ENCODE measurements at places on chromosomes 4 and X.

- DNase-seq = peak; percentile 39
These were observed 85.7 kb upstream of the TBL1X start for GRCh38 chrX:9378980-9379696.

DNA sequence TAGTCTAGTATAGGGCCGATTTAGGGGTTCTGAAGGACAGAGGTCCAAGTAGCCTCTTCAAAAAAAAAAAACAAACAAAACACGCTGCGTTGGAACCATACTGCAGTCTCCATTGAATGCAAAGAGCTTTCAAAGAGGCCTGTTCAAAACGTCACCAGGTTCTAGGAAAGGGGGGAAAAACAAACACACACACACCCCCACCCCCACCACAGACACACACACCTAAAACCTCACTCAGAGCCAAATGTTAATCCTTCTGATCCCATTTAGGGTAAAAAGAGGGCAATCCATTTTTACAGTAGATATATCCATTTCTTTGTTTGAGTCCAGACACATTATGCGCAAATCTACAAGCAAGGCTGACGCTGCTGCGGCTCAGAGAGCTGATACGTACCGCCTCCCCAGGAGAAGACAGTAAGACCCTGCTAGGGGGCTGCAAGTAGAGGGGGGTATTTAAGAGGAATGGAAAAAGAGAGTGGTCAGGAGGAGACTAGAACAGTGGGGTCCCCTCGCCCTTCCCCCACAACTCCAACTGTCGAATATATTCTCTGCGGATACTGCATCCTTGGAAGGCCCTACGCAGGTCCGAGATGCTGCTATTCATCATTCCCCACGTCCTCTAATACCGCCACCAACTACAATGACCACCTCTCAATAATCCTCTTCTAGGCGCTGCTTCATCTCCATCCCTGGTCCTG, 1.3 kb downstream of the NKRF start:
- DNase-seq = no peak

GRCh38 chrX:57651169-57651919, 28.7 kb downstream of the NLRP2B start:
- no peak for DNase-seq

DNA sequence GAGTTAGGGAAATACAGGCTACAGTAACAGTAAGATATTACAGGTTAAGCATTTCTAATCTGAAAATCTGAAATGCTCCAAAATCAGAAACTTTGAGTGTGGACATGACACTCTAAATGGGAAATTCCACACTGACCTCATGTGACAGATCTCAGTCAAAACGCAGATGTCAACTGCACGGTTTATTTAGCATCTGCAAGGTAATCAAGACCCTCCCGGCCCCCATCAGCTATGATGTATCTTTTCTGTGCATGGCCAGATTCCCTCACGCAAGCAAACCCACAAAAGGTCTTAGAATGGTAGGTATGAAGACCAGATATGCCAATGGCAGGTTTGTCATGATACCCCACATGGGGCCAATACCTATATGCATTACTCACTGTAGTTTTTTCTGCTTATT, 82.8 kb downstream of the COQ2 start:
- DNase-seq = no peak

DNA sequence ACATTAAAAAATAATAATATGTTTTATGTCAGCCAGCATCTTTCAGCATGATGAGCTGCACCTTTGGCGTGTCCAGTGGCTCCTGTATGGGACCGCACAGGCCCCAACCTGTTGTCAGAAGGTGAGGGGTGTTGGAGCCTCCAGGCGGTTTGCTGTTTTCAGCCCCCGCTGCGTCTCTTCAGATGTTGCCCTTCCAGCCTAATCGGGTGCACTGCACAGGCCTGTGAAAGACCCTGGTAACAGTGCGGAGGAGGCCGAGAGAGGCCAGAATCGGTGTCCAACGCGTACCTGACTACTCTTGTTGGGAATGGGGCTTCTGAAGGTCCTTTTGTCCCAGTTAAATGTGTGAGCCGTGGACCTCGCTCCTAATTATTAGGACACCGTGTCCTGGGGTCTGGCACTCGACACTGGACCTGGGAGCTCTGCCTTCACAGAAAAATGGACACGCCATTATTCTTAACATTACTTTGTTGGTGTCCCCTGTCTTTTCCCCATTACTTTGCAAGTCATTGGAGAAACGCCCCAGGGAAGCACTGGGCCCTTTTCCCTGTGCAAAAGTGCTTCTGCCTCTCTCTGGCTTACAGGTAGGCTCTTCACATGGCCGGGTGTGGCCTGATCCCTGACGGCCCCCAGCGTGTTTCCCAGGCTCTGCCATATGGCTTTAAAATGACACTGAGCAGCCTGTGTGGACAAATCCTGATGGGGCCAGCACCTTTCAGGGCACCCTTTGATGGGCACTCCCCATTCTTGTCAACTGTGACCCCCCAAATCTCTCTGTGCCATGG, 51.2 kb downstream of the TBC1D14 start:
- DNase-seq = no peak

DNA sequence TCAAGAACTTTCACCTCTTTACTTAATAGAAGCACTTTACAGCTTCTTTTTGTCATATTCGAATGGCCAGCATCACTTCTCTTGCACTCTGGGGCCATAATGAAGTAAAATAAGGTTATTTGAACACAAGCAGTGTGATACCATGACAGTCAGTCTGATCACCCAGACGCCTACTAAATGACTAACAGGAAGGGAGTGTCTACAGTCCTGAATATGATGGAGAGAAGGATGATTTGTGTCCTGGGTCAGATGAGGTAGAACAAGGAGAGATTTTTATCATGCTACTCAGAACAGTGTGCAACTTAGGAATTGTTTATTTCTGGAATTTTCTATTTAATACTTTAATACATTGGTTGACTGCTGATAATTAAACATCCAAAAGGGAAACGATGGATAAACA, 284.2 kb upstream of the F9 start:
- no peak for DNase-seq

DNA sequence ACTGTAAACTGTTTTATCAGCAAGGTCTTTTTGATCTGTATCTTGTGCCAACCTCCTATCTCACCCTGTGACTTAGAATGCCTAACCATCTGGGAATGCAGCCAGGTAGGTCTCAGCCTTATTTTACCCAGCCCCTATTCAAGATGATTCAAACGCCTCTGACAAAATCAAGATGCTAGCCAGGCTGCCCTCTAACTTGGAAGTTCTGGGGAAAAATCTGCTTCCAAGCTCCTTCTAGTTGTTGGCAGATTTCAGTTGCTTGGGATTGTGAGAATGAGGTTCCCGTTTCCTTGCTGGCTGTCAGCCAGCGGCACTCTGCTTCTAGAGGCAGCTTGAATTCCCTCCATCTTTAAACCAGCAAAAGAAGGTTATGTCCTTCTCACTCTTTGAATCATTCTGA, 34.7 kb downstream of the LUZP4 start:
- DNase-seq = no peak

GRCh38 chr4:912548-913279, 19.4 kb downstream of the GAK start:
- DNase-seq = no peak

- peak; percentile 62 for DNase-seq
These were observed at the start of gene OTUD5 for GRCh38 chrX:48957477-48957826. Gene OTUD5, minus strand, starts transcription at chrX:48957607. Its CDS starts 37 bp downstream, at chrX:48957570.

GRCh38 chr4:5804656-5805055, 88.2 kb downstream of the CRMP1 start:
- no peak for DNase-seq

DNA sequence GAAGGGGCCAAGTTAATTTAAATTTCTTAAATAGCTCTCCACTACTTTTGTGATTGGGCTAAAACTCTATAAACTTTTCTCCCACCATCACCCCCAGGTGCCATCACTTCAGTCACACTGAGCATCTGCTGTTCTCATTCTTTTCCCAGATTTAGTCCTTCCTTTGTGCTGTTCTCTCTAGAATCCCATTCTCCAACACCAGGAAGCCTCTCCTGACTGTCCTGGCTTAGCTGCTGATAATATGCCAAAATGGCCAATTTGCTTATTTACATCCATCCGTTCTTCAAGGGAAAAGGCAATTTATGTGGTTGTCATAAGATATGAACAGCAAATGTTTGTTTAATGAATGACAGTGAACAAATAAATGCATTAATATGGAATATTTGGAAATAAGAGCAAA, 44.1 kb downstream of the FGFBP1 start:
- no peak for DNase-seq

GRCh38 chr4:72948080-72948479, 121.4 kb downstream of the COX18 start:
- no peak for DNase-seq

DNA sequence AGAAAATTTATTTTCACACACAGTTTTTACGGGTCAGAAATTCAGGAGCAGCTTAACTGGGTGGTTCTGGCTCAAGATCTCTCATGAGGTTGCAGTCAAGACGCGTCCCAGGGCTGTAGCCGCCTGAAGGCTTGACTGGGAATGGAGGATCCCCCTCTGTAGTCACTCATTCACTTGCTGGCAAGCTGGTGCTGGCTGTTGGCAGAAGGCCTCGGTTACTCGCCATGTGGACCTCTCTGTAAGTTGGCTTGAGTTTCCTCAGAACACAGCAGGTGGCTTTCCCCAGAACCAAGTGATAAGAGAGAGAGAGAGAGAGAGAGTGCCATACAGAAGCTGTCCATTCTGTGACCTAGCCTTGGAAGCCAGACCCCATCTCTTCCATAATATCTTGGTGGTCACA, 132.8 kb downstream of the DCLK2 start:
- DNase-seq = no peak

Data from suppressor macrophage treated with lipopolysaccharide for 1 hour (primary cell).